ENCODE measurements at places on chromosomes 12 and 14.

- no peak for DNase-seq
These were observed 17.0 kb downstream of the CEP128 start for GRCh38 chr14:80924365-80925103.

DNA sequence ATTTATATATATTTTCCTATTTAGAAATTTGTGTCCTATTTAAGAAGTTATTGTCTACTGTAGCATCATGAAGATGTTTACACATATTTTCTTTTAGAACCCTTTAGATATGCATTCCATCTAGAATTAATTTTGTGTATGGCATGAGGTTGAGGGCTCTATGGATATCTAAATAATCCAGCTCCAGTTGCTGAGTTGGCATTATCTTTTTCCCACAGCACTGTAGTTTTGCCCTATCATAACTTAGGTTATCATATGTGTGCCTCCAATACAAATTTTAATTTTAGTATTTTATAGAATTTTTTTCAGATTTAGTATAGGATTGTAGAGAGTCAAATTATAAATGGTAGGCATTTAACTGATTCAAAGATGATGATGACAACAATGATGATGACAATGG is 159.3 kb downstream of the NPAS3 start:
- DNase-seq: no peak

- no peak for DNase-seq
These were observed 218.9 kb downstream of the ACSS3 start for GRCh38 chr12:81296556-81297305.

- DNase-seq: no peak
These were observed 6.7 kb downstream of the BTBD6 start for GRCh38 chr14:105255021-105255507.

DNA sequence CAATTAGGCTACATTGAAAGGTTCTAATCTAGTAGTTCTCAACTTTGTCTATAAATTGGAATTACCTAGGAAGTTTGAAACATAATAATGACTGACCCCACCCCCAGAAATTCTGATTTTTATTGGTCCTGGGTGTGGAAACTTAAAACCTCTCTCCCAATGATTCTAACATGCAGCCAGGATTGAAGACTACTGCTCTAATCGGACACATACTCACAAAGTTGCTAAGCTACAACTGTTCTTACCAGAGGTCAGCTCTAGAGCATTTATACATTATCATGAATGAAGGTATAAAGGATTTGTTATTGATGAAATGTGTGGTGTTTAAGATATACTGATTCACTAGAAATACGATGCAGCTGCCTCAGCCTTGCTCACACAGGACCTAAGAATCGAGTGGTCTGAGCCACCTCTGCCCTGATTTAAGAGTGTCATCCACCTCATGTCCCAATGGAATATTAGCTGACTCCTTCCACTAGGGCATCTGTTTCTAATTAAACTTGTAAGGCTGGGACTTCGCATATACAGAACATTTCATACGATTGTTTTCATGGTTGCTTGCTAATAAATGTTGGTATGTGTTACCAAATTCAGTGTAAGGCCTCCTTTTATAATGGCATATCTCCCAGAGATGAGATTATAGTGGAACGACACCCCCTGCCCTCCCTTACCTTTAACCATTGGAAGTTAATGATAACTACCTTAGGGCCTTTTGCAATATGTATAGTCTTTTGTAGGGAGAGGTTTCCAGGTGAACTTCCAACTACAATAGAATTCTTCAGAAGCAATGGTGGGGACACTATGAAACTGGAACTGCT is 410.8 kb upstream of the PDE3A start:
- DNase-seq: no peak

DNA sequence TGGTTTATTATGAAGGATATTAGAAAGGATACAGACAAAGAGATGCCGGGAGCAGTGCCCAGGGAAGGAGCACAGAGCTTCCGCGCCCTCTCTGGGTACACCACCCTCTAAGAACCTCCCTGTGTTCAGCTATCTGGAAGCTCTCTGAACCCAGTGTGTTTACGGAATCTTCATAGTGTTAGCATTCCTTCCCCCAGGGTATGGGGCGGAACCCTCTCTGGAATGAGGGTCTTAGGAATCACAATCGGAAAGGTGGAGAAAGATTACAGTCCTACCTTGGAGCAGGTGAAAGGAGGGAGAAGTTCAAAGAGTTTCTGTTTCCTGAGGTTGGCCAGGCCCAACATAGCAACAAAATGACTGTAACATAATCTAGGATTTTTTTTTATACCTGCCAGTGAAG is 6.8 kb upstream of the NUDT4 start:
- DNase-seq: no peak

DNA sequence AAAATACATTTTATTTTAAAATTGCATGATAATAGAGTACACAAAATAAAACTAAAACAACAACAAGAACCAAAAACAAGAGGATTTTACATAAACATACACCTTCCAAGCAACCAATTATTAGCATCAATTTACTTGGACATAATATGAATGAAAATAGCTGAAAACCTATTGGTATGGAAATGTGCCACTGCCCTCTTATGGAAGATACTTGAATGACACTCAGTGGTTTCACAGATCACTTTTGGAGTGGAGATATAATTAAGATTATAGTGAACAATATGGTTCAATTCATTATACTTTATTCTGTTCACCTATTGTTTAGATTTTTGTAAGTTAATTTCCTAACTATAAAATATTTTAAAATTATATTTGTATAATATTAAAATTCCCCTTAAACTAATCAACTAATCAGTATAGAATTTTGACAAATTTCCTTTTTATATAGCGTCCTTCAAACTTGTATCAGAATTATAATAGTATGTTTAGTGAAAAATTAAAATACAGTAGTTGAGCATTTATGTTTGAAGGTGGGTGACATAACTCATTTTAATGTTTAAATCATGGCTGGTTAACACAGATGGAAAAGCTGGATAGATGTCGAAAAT is 70.1 kb downstream of the SLC6A15 start:
- DNase-seq: no peak

DNA sequence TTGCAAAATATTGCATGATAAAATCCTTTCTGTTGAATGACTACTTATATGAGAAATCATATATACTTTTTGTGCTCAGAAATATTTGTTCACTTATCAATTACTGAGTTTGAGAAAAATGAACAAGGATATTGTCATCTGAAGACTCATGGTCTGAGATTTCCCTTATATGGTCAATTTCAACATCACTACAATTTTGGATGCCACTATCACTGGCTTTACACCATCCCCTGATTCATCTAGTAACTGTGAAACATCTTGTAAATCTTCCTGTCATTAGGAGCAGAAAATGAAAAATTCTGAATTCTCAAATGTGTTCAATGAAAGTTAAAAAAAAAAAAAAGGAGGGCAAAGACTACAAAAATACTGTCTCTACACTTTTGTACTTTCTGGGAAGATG is 21.8 kb upstream of the GXYLT1 start:
- no peak for DNase-seq

DNA sequence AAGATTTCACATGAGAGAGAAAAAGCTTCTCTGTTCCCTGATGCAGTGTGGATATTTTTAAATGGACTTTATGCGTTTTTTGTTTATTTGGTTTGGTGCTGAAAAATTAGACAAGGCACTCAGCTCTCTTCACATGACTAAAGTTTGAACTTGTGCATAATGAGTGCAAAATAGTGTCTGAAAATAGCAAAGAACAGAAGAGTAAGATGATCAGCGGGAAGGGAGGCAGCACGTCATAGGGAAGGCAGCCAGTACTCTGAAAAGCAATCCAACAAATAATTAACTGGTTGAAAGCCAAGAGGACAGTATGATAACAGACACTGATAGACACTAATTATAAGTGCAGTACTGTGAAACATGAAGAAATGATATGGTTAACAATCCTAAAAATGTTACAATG is 46.6 kb upstream of the CDKN3 start:
- no peak for DNase-seq

DNA sequence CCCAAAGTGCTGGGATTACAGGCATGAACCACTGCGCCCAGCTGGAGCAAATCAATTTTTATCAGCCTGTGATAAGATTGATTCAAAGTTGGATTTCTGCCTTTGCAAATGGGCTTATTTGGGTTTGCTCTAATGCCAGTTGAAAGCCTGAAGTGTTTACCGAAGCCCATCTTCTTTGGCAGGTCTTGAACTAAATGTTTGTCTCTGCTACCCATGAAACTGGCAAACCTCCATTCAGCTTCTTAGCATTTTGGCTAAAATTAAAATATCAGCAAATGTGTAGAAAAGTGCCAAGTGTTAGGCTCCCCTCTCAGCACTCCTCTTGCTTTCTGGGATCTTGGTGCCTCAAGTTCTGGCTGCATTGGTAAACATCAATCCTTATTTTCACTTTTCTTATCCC is 61.5 kb downstream of the MGAT4C start:
- no peak for DNase-seq

GRCh38 chr14:84591827-84592445 is 938.0 kb upstream of the FLRT2 start:
- DNase-seq: no peak

DNA sequence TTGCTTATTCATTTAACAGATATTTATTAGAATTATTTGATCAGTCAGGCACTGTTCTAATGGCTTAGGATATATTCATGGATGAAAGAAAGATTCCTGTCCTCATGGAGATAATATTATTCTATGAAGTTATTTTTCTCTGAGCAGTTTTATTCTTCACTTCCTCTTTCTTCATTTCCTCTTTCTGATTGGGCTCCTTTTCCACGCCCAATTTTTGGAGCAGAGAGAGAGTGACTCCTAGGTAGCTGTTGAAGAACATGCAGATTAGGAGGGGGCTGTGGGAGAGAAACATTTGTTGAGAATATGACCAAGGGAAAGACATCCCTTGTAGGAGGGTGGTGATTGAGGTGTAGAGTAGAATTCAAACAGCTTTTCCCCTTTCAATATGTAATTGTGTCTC is 6.0 kb upstream of the YARS2 start:
- no peak for DNase-seq

GRCh38 chr14:61631045-61631687 is 64.1 kb upstream of the HIF1A start:
- no peak for DNase-seq

DNA sequence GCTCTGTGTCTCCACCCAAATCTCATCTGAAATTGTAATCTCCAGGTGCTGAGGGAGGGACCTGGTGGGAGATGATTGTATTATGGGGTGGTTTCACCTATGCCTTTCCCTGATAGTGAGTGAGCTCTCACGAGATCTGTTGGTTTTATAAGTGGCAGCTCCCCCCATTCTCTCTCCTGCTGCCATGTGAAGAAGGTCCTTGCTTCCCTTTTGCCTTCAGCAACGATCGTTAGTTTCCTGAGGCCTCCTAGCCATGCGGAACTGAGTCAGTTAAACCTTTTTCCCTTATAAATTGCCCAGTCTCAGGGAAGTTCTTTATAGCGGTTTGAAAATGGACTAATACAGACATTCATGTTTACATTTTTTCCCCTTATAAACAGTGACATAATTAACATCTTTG is 36.1 kb downstream of the PELI2 start:
- no peak for DNase-seq

- DNase-seq: no peak
These were observed 295.6 kb downstream of the DPF3 start for GRCh38 chr14:72598306-72598705.

DNA sequence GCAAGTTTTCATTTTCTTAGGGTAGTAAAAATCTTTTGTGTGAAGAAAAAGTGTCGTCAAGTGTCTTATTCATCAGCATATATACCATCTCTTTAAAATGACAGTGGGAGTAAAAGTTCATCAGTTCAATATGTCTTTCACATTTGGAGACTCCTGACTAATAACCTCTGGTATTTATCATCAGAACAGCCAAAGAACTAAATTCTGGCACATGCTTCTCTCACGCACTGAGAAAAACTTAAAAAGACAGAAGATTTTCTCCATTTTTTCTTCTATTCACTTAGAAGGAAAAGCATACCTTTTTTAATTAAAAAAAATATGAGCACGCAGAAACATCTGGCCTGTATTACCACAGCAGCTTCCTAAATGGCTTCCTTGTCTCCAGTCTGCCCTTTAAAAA is 265.7 kb downstream of the AKAP6 start:
- DNase-seq: no peak

DNA sequence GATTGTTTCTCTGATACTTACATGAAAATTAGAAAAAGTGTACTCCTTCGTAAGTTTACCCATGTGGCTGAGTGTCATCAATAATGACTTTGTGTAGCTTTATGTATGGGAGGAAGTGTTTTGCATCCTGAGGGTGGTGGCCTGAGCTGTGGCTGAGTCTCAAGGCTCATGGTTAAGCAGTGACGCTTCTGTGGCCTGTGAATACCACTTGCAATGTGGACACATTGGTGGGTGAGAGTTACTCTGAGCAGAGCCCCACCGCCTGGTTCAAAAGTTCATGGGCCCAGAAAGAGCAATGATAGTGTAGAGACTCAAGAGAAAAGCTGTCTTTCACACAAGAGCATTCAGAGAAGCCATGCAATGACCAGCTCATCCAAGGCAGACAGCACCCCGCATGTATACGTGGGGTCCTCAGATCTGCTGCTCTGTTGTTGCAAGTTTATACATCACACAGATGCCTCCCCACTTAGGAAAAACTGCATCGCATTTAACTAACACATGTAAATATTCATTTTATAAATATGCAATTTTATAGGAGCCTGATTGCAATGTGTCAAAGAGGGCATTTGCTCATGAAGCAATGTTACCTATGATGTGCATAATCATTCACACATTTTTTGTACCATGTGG is 55.1 kb upstream of the FRMD6 start:
- DNase-seq: no peak

DNA sequence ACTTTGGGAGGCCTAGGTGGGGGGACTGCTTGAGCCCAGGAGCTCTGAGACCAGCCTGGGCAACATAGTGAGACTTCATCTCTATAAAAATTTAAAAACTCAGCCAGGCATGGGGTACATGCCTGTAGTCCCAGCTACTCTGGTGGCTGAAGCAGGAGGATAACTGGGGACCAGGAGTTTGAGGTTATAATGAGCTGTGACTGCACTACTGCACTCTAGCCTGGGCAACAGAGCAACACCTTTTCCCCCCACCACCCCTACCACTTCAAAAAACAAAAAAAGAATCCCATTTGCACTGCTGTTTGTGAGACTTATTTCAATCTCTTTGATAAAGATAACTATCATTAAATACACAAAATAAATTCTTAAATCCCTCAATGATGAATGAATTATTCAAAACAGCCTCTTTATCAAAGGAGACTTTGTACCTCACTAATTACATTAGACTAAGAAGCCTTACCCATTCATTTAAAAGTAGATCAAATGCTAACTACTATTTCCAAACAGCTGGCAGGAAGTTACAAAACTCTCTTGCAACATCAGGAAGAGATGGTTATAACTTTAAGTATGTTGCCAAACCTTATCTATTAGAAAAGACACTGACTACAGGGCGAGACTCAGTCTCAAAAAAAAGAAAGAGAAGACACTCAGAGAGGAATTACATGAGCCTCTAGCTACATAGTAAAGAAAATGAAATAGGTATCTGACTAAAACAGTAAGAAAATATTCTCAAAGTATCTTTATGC is 14.7 kb downstream of the BLTP3B start:
- DNase-seq: no peak

DNA sequence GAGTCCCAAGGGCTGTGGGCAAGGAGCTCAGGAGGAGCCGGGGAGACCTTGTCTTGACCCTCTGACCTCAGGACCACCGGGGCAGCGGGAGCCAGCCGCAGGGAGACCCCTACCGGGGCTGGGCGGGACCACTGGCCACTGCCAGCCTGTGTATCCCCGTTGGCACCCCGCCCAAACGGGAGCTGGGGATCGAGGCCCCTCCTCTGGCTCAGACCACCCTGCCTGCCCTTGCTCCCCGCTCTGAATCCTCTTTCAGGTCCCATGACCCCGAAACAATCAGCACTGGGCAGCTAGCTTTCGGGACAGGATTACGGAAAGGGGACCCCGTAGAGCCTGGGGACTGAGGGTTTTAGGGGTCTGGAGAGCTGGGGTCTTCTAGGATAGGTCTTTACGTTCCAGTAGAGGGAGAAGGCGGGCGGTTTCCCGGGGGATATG is 1.3 kb downstream of the GLI1 start:
- no peak for DNase-seq
